NCI-H526 (cell line): ENCODE measurements at places on chromosomes 12 and 14.

GRCh38 chr14:68547305-68548193, 245.3 kb downstream of the ZFP36L1 start:
- DNase-seq: no peak

GRCh38 chr14:34043627-34044372, 92.9 kb upstream of the EGLN3 start:
- DNase-seq: no peak

- DNase-seq: no peak
These were observed 63.9 kb upstream of the TMEM260 start for GRCh38 chr14:56515739-56516138.

DNA sequence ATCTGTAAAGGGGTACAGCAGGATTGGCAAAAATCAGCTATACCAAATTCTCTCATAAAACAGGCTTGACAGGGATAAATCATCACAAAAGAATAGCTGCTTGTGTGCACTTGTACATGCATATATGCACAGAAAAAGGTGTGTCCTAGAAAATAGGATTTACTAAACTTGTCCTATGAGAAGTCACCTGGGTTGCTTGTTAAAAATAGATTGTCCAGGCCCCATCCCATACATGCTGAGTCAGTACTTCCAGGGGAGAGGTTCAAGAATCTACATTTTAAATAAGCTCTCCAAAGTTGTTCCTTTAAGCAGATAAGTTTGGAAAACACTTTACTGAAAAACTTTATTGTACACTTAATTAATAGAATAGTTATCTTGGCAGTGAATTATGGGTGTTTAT, 123.1 kb downstream of the ANO6 start:
- DNase-seq: no peak

GRCh38 chr12:80829767-80830166, 108.0 kb downstream of the LIN7A start:
- DNase-seq: no peak

DNA sequence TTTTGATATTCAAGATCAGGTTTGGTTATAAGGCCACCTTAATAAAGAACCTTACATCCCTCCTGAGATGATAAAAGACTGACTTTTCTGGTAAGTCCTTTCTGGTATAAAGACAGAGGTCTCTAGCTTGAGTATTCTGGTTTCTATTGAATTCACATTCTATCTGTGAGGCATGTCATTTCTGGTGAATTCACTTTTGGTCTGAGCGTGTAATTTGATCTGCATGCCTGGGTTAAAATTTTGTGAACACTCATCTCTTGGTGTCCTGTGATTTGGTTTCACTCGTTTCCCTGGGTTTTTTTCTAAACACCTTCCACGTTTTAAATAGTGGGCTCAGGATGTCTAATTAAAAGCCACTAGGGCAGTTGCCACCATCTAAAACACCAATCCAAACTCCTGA, 12.2 kb downstream of the EIF5 start:
- no peak for DNase-seq
